ENCODE measurements at places on chromosomes 12 and 14.

GRCh38 chr14:50018201-50018932 lies 98.0 kb downstream of the VCPKMT start:
- no peak for DNase-seq
- H3K4me1 ChIP-seq = no peaks in the 10 kb centered on the region
- H3K27me3 ChIP-seq = no peaks in the 10 kb centered on the region

DNA sequence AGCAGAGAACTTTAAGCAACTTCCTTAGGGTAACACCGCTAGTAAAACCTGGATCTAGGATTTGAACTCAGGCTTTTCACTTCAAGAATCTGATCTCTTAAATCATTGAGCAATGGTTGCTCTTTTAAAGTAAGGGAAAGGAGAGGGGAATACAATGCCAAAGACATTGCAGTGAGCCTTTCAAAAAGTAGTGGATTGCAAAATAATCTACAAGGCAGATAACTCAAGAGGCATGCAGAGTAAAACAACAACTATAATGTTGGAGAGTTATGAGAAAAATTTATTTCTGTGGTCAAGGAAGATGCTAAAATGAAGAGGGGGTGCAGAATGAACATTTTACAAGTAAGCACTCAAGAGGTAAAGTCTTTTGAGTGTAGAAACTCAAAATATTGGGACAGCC lies 432.6 kb downstream of the C12orf50 start:
- no peaks in the 10 kb centered on the region for H3K36me3 ChIP-seq
- no peaks in the 10 kb centered on the region for H3K27me3 ChIP-seq
- H3K27ac ChIP-seq = no peak overlapping the region
- H3K4me1 ChIP-seq = no peaks in the 10 kb centered on the region
- H3K4me3 ChIP-seq = no peak overlapping the region
- no peak for DNase-seq

DNA sequence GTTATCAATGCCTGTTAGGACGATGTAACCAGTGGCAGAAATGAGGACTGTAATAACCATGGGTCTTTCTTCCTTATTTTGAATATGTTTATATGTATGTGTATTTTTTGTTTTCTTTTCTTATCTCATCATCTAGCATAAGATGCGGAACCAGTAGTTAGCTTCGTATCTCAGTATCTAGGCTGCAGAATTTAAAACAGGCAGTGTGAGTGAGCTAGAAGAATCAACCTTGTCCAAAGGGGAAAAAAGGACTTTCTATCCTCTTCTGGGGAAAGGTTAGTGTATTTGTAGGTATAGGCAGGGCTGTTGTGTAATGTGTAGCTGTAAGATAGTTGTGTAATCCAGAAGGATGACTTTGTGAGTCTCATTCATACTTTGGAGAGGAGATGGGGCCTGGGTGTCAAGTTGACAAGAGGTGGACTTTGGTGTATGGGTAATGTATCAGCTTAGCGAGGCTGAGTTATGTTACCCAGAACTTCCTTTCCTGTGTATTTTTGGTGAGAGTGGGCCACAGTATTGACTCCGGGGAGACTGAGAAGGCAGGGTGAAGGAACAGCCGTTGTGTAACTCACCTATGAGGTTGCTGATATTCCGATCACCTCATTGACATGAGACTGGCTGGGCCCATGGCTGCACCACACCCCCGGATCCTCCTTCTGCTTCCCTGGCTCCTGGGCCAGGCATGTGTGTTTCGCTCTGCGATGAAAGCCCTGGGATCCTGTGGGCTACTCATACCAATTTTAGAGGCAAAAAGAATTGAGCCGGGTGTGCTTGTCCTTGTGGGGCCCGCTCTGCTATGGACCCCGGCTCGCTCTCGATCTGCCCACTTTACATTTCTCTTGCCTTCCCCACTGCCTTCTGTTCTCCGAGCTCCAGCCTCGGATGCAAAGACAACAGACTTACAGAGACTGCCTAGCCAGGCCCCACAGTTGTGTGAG lies 24.3 kb downstream of the DLK1 start:
- H3K36me3 ChIP-seq = no peaks in the 10 kb centered on the region
- no peak overlapping the region for H3K4me3 ChIP-seq
- H3K4me1 ChIP-seq = no peaks in the 10 kb centered on the region
- DNase-seq = no peak
- no peak overlapping the region for H3K27ac ChIP-seq
- H3K27me3 ChIP-seq = no peaks in the 10 kb centered on the region

- H3K4me3 ChIP-seq = no peak overlapping the region
- DNase-seq = no peak
- H3K36me3 ChIP-seq = no peaks in the 10 kb centered on the region
- H3K27me3 ChIP-seq = no peaks in the 10 kb centered on the region
Observed at GRCh38 chr12:19082365-19082911, 47.1 kb upstream of the PLEKHA5 start.

GRCh38 chr14:90983560-90983959 lies 76.9 kb downstream of the RPS6KA5 start:
- no peaks in the 10 kb centered on the region for H3K27me3 ChIP-seq
- DNase-seq = no peak
- H3K27ac ChIP-seq = no peak overlapping the region
- H3K4me3 ChIP-seq = no peak overlapping the region

- H3K36me3 ChIP-seq = no peaks in the 10 kb centered on the region
- no peak for DNase-seq
- no peak overlapping the region for H3K27ac ChIP-seq
- H3K4me1 ChIP-seq = no peaks in the 10 kb centered on the region
- peaks cover 2% of the 10 kb centered on the region for H3K27me3 ChIP-seq
Observed at GRCh38 chr12:108461058-108461660, 53.9 kb upstream of the FICD start.

- H3K4me1 ChIP-seq = peaks cover 6% of the 10 kb centered on the region
- no peak overlapping the region for H3K27ac ChIP-seq
- H3K4me3 ChIP-seq = peak overlapping the region; percentile 93
Observed at GRCh38 chr14:20412411-20412810, 890 bp downstream of the TEP1 start.

- no peaks in the 10 kb centered on the region for H3K27me3 ChIP-seq
- no peak overlapping the region for H3K27ac ChIP-seq
- no peaks in the 10 kb centered on the region for H3K4me1 ChIP-seq
- H3K4me3 ChIP-seq = no peak overlapping the region
Observed at GRCh38 chr12:123171967-123172366, 21.1 kb upstream of the PITPNM2 start.

DNA sequence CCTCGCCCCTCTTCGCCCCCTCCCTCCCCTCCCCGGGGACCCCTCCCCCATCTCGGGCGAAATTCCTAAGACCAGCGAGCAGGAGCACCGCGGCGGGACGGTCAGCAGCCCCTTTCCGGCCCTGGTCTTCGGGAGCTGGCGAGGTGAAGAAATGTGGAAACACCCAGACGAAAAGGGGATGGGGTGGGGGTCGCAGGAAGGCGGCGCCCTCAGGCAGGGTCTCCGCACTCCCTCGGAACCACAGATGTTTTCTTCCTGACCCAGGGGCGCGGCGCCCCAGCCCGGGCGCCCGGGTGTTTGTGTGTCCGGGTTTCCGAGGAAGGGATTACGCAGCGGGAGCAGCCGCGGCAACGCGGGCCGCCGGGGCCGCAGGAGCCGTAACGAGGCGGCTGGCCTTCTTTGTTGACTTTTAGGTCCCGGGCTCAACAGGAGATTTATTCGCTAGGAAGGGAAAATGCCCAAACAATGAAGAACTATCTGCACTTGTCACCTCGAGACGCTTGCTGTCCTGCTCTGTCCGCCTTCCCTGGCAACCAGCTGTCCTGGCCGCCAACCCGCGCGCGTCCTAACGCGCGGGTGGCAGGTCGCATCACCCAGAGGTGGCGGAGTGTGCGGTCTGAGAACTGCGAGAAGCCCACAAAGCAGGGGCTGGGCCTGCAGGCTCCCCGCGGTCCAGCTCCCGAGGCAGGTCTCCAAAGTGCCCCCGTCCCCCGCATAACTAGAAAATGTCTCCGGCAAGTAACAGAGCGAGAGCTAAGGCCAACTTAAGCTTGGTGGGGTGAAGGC lies 7.0 kb downstream of the FOXA1 start:
- H3K4me1 ChIP-seq = peaks cover 13% of the 10 kb centered on the region
- no peaks in the 10 kb centered on the region for H3K27me3 ChIP-seq
- DNase-seq = no peak
- H3K27ac ChIP-seq = no peak overlapping the region
- H3K4me3 ChIP-seq = no peak overlapping the region

DNA sequence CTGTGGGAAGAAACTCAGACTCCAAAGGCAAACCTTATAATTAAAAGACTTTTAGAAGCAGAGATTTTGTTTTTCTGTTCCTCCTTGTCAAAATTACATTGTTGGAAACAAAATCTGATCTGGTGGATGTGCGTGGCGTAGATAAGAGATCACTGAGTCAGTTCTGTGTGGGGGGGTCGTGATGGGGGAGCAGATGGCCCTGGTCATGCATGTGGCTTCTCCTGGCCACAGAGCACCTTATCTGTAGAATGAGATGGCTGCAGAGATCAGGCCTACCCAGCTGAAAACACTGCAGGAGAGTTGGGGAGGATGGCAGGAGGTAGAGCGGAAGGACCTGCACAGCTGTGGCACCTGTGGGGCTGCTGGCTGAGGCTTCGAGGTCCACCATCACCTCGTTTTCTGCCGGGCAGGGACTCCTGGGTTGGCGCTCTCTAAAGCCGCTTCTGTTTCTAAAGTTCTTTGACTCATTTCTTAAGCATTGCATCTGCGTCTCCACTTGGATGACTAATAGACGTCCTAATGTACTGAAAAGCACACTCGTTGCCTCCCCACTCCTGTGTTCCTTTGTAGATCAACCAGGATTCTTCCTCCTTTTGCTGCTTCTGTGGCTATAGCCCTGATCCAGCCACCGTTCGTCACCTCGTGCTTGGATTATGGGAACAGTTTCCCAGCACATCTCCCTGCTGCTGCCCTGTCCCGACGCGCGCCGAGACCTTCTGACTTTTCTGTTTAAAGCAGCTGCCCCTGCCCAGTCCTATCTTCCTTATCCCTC lies 93.4 kb downstream of the TSPAN9 start:
- H3K36me3 ChIP-seq = no peaks in the 10 kb centered on the region
- H3K4me1 ChIP-seq = no peaks in the 10 kb centered on the region
- peaks cover 12% of the 10 kb centered on the region for H3K27me3 ChIP-seq
- no peak for DNase-seq

- H3K27me3 ChIP-seq = 0 out of 2 replicates have a peak, but pooled peaks cover 4% of the 10 kb centered on the region
- no peak overlapping the region for H3K4me3 ChIP-seq
- no peak for DNase-seq
- H3K36me3 ChIP-seq = no peaks in the 10 kb centered on the region
- no peaks in the 10 kb centered on the region for H3K4me1 ChIP-seq
Observed at GRCh38 chr12:75814851-75815754, 216.5 kb downstream of the PHLDA1 start.
